ENCODE measurements at places on chromosomes 6 and 20.

DNA sequence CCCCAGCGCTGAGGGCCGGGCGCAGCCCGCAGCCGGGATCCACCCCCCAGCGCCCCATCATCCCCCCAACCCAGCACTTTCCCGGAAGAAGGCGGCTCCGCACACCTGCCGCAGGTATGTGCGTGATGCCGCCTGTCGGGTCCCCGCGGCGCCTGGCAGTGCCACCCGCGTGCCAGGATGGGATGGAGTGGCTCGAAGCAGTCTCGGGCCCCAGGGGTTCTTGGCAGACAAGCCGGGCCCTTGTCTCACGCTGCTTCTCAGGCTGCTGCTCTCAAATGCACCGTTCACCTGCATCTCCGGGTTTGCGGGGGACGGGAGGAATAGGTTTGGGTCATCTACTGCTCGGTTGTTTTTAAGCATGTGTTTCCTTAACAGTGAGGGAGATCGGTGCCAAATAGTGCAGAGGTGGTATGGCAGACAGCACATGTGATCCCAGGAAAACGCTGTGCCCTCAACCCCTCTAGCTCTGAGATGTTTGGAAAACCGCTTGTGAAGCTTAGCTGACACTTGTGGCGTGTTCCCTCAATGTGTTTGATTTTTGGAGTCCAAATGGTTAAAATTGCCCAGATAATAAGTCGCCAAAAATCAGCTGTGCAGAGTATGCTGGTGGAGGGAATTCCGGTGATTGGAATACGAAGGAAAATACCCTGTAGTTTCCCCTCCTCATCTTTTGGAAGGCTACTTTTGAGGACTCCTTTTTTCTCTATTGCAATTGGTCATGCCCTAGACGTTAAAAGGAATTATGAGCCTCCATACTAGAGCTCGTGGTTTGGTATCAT is 926 bp downstream of the MYLIP start:
- DNase-seq, result peak; percentile 7

DNA sequence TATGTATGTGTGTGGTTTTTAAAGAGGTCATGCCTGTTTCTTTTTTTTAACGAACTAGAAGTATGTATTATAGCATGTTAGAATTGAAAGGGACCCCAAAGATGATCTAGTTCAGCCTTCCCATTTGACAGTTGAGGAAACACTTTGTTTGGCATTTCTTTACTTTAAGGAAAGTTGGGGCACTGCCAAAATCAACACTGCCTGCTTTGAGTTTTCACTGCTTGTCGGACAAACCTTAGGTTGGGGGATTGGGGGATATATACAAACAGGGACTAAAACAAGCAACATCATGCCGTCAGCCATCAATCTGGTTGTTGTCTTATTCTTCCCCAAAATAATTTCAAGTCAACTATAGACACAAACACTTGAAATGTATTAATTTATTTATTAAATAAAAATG is 14.1 kb upstream of the CALHM6 start:
- no peak for DNase-seq

- no peak for DNase-seq
Observed at GRCh38 chr6:101276066-101276465, 117.4 kb upstream of the GRIK2 start.

DNA sequence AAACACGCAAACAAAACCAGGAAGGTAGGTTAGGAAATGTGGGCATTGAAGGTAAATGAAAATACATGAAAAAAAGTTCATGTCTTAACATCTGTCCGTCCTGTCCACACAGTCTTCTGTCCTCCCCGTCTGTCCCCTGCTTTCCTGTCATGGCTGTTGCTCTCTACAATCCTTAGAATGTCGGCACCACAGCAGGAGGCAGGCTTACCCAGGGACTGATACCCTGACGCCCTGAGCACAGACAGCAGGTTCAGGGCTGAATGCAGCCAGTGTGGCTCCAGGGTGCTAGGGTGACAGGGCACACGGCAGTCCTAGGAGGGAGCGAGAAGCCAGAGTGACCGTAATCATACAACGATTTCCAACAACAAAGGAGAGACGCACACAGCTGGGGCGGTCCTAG is 123.7 kb downstream of the IRF4 start:
- no peak for DNase-seq

- DNase-seq, result no peak
Observed at GRCh38 chr6:167548451-167548850, 223.6 kb downstream of the TTLL2 start.
